Kidney tubule cell (primary cell): ENCODE measurements at places on chromosomes 5 and 9.

DNA sequence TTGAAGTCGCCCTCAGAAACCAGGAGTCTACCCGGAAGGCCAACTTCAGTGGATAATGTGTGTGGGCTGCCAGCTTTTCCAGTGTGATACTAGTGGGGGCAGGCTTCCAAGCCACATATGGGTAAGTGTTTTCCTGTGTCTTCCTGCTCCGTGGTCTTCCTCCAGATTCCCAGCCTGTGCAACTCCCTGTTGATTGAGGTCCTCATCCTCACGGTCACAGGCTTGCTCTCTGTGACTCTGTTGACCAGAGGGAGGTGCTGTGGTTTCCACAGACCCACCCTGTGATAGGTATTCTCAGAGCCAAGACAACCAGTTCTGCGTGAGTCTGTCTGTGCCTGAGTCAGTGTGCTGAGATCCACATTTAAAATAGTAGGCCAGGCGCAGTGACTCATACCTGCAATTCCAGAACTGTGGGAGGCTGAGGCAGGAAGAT, 388.0 kb upstream of the IRX2 start:
- peak; percentile 14 for DNase-seq

DNA sequence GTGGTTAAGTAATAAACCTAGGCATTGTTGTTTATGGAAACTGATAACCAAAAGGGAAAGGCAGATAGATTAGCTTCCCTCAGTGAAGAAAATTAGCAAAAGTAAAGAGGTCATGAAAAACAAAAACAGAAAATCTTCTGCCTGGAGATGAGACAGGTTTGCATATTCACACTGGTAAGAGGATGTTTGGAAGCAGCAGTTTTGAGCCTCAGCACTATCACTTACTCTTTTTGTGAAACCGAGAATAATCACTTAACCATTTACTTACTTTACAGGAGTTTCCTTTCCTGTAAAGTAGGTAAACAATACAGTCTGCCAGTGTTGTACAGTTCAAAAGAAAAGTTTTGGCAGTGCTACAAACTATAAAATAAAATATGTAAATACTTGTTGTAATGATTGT, 35.5 kb upstream of the EMB start:
- no peak for DNase-seq

DNA sequence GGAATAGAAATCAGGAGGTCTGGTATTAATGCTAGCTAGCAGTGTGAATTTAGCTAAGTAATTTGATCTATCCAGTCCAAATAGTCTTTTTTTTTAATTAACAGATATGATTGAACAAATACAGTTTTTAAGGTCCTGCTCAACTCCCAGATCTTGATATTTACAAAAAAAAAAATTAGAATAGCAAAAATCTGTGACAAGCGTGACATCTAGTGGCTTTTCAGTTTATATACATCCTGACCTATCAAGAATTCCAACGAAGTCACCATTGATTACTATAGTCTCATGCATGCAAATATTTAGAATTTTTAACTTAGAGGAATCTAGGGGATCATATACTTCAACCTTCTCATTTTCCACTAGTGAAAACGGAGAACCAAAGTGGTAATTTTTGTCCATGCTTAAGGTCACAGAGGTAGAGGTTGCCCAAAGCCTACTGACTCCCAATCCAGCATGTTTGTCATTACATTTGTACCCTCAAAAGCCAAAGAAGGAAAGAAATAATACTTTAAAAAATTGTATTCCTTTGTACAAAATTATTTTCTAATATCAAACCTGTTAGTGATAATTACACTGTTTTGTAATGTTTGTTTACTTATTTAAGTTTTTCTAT, 17.6 kb upstream of the TARS1 start:
- DNase-seq = peak; percentile 40

GRCh38 chr5:110752953-110753352, 14.1 kb downstream of the SLC25A46 start:
- DNase-seq = no peak

DNA sequence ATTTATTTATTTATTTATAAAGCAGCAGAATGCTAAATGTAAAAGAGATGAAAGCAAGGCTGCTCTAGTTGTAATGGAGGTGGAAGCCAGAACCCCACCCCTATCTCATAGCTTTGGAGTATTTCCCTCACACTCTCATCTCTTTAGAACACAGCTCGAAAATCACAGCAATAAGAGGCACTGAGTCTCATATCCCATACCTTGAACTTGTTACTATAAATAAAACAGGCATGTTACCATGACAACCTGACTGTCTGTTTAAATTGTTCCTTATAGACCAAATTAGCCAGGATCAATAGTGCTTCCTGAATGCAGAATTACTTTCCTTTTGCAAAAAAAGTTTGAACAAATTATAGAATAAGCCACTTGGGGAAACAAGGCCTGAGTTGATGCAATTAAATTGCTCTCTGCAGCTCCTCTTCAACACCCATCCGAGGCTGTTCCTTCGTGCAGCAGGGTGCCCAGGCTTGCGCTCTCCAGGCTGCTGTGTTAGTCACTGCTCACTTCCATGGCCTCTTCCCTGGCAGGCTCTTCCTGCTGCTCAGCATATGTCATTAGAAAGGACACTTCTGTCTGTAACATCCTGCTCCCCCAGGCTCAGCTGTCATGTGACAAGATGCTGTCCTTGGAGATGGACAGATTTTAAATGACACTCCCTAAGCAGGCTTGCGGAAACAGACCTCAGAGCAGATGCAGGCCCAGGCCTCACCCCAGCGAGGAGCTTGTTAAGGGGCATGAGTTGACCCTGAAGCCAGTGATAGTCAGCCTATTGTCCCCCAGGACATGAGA, 120.2 kb downstream of the CARTPT start:
- DNase-seq = no peak

DNA sequence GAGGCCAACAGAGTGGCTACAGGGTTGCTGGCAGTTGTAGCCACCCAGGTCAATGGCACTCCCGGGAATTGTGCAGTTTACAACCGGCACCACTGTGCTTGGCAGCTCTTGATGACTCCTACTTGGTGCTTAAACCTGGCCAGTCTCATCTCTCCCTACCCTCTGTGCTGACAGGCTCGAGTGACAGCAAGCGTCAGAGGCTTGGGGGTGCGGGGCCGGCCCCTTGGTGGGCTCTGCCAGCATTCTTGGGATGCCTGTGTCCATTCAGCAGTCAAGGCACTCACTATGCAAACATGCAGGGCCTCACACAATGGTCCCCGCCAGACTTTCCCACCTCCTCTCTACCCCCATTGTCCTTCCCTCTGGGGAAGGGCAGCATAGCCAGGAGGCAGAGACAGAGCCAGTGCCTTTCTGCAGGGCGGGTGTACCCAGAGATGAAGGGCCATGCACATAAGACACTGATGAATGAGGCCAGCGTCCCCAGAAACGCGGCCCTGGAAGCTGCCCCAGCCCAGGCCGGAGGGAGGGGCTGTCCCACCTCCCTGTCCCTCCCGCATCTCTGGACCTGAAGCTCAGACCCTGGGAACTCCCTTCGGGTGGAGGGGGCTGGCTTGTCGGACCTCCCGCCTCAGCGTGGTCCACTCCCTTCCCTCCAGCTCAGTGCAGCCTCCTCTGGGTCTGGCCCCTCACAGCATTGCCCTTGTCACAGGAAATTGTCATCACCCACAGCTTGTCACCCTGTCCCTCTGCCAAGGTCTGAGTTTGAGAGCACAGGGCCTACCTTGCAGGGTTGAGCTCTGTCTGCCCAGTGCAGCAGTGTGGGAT, 26.4 kb upstream of the NOTCH1 start:
- DNase-seq = peak; percentile 95

DNA sequence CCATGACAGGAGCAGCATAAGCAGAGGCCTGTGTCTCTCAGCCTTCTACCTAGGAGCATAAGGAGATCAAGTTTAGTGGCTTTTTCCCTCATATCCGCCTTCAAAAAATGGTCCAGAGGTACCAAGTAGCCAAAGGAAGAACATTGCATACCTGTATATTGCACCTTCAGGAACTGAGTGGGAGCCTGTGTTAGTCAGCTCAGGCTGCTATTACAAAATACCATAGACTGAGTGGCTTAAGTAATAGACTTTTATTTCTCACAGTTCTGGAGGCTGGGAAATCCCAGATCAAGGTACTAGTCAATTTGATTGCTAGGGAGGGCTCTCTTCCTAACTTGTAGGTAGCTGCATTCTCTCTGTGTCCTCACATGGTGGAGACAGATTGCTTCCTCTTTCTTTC, 597.4 kb upstream of the PTGER4 start:
- no peak for DNase-seq
